ENCODE measurements at places on chromosomes 4 and X.

GRCh38 chr4:4595252-4595651 lies 53.4 kb upstream of the STX18 start:
- DNase-seq, result no peak

DNA sequence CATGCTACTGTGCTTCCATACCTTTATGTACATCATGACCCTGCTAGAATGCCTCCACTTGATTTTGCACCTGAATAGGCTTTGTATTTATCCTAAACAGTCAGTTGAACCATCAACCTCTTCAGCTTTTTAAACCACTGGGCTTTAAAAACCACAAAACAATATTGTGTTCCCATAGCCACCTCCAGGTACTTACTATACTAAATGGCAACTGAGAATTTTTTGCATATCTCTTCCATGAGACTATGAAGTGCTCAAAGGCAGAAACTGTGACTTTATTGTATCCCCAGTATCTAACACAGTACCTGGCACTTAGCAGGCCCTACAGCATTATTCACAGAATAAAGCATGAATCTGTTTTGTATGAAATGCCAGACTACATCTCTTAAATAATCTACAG lies 39.7 kb downstream of the ANAPC10 start:
- DNase-seq, result no peak

DNA sequence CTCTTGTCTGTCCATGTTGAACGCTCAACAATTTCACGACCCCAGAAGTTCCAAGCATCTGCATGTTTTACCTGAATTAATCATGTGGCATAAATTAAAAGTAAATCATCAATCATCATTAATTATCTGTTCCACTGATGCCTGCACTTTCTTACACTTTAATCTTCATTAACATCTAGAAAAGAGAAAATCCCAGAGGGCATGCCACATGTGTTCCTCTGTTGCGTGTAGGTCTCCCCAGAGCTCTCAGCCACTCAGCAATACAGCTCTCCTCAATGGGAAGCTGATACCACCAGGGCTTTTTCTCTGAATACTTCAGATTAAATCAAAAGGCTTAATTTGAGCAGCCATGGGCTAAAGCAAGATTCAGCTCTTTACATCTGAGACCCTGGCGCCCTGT lies 722.4 kb upstream of the TENM3 start:
- no peak for DNase-seq

- DNase-seq, result no peak
Measured at GRCh38 chr4:164441109-164441508, 312.8 kb upstream of the SMIM31 start.

- DNase-seq, result no peak
Measured at GRCh38 chrX:25154168-25154567, 138.4 kb upstream of the ARX start.

DNA sequence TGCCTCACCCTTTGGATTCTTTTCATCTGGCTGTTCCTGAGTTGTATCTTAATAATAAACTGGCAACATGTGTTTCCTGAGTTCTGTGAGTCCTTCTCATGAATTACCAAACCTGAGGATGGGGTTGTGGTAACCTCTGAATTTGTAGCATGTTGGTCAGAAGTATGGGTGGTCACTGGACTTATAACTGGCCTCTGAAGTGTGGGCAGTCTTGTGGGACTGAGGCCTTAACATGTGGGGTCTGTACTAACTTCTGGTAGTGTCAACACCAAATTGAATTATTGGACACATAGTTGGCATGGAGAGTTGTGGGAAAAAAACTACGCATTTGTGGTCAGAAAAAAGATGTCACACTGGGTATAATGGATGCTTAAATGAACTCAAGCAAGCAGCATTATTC lies 45.0 kb upstream of the TNIP3 start:
- no peak for DNase-seq

DNA sequence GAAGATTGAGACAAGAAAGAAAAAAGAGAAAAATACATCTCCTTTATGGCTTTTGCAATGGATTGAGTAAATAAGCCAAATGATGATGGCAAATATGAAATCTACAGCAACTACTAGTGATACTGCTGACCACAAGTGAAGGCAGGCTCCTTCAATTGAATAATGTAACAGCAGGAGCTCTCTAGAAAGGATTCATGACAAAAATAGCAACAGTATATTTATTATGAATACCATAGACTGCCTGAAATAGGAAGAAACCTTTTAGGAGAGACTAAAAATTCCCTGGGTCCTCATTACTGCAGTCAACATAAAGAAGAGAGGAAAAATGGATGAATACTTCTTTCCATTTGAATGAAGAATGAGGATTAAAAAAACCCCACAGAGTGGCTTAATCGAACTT lies 306.8 kb upstream of the ANXA10 start:
- DNase-seq, result no peak

DNA sequence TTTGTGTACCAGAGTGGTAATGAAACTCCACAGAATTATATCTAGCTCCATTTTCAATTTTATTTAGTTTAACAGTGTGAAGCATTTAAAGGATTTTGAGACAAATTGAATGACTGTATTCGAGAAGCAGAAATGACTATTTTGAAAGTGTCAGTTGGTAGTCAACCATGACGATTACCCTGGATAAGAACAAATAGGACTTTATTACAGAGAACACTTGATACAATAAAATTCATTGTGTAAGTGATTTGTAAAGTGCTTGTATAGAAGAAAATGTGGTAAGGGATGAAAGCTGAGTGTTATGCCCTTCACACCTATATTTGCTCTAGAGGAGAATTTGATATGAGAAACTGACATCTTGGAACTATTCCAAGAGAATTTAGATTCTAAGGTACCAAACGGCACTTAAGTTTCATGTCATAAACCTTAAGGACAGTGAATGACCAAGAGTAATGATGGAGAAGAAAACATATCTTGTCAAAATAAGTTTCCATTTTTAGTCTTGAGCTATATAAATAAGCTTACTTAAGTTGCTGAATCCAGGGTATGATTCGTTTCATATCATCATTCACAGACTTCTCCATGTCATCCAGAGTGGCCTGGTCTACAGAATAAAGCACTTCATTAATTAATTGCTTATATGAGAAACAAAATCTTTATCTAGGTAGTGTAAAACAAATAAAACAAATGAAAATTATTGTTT lies 34.6 kb downstream of the MED14 start:
- no peak for DNase-seq

GRCh38 chrX:87697409-87697808 lies 179.8 kb downstream of the KLHL4 start:
- no peak for DNase-seq

DNA sequence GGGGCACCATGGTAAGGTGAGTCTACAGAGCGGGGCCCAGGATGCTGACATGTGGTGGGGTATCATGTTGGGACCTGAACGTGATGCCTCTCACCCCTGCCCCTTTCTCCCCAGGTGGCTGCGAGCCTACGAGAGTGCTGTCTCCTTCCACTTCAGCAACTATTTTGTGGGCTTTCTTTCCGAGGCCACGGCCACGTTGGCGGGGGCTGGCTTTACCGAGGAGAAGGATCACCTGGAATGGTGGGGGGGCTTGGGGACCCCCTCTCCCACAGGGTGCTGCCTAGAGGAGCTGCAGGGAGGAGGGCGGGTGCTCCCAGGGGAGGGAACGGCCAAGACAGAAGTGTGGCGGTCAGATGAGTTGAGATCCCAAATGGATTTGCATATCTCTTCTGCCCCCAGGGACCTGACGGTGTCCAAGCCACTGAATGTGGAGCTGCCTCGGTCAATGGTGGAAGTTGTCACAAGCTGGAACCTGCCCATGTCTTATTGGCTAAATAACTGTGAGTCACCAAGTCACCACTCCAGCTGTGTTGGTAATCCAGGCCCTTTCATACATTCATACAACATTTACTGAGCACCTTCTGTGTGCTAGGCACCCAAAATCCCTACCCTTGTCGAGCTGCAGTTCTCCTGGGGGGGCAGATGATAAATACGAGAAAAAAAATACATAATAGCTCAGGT lies 5.5 kb downstream of the PORCN start:
- DNase-seq, result no peak

DNA sequence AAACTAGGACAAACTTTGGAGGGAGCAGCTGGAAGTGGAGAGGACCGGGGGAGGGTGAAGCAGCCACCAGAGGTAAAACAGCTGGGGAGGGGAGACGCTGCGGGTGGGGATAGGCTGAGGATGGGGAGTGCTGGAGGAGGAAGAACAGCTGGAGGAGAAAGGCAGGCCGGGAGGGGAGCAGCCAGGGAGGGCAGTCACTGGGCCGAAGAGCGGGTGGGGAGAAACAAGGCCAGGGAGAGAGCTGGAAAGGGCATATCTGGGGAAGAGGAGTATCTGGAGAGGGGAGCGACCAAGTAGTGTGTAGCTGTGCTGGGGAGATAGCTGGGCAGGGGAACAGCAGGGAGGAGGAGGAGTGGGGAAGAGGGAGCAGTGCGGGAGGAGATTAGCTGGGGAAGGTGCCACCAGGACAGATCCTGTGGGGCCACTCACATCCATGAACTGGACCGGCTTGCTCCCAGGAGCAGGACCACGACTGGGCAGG lies 2.7 kb downstream of the SLC38A5 start:
- DNase-seq, result no peak

DNA sequence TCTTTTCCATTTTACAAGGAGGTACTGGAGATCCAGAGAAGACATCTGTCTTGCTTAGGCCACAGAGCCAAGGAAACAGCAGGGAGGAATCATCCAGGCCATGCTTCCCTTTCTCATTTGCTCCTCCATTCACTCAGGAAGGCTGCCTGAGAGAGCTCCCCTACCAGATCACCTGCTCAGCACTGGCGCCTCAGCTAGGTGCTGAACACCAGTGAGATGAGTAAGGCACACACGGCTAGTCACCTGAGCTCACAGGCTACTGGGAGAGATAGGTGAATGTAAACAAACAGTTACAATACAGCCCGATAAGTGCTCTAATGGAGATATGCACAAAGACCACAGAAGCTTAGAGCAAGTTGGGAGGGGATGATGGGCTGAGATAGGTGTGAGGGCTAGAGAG lies 149.8 kb upstream of the ARHGEF9 start:
- no peak for DNase-seq

DNA sequence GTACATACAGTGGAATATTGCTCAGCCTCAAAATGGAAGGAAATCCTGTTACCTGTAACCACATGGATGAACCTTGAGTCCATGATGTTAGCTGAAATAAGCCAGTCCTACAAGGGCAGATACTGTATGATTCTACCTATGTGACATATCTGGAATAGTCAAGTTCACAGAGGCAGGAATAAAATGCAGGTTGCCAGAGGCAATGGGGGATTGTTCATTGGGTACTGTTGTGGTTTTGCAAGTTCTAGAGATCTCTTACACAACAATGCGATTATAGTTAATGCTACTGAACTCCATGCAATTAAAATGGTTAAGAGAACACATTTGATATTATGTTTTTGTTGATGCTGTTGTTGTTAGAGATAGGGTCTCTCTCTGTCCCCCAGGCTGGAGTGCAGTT lies 74.6 kb downstream of the SHROOM2 start:
- no peak for DNase-seq

DNA sequence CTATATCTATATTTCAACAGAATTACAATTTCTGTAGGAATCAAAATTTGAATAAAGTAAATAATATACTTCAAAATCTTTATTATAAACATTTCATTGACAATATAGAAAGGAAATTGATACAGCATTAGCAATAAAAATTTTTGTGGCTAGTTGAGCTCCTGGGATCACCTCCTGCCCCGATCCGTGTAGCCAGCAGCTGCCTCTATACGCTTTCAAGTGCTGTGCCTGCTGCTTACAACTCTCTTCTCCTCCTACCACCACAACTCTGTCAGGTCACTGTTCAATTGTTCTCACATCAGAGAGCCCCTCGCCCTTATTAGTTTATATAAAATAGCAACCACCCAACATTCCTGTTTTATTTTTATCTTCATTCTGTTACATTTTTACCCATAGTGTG lies 27.6 kb downstream of the INPP4B start:
- no peak for DNase-seq

DNA sequence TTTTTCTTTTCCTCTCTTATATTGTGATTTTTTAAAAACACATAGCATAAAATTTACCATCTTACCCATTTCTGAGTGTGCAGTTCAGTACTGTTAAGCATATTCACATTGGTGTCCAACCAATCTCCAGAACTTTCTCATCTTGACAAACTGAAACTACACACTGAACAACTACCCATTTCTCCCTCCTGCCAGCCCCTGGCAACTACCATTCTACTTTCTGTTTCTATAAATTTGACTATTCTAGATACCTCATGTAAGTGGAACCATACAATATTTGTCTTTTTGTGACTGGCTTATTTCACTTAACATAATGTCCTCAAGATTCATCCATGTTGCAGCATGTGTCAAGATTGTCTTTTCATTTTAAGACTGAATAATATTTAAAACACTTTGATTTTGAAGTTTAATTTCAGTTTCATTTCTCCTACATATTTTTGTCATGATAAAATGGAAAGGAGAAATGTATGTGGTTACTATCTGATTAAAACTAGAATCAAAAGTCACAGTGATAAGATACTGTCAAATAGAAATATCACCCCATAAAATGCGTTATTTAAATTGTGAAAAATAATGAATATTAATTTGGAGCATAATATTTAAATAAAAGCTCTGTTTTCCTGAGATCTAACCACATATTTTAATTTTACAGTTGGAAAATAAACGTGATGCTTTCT lies 122.8 kb downstream of the DIPK2B start:
- DNase-seq, result no peak

DNA sequence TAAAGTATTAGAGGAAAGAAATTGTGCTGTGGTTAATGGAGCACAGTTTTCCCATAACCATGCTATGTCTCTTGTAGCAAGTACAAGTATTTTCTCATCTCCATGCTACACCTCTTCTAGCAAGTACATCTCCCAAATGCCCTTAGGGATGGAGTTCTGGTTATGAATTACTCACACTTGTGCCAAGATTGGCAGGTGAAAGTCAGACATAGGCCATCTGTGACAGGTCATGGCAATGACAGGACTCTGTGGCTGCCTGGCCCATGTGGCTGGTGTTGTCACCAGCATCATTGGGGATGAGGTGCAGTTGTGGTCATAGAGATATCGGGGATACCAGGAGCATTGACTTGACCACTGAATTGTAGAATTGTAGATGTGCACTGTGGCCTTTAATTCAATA lies 310.2 kb downstream of the FAT4 start:
- DNase-seq, result no peak

DNA sequence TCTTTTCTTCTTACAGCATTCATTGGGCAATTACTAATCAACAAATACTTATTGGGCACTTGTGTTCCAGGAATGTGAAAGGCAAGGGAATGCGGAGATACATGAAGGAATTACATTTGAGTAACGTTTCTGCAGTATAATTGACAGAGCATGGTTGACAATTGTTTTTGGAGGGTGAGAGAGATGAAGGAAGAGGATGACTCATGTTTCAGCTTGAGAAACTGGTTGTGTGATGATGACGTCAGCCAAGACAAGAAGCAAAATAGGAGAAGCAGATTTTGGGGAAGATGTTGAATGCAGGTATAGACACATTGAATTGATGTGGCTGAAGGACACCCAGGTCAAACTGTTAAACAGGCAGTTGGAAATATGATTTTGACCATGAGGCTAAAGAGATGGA lies 8.0 kb upstream of the CPEB2 start:
- DNase-seq, result peak; percentile 37

- no peak for DNase-seq
Measured at GRCh38 chrX:3697701-3698279, 15.7 kb downstream of the PRKX start.

- peak; percentile 57 for DNase-seq
Measured at GRCh38 chr4:77052352-77052751, 23.4 kb downstream of the CCNI start.

GRCh38 chr4:700587-701264 lies 4.9 kb upstream of the PCGF3 start:
- DNase-seq, result no peak
